ENCODE measurements at places on chromosomes 5 and 9. TPM values are rescaled to one million over a fixed set of nuclear protein-coding genes. Genes with fewer than 3 reads are reported as not detected.

SHISAL2B gene
- not detected for total RNA-seq

EFNA5 gene
- total RNA-seq = not detected

DEPDC1B gene
- total RNA-seq = 50.8 TPM

DNA sequence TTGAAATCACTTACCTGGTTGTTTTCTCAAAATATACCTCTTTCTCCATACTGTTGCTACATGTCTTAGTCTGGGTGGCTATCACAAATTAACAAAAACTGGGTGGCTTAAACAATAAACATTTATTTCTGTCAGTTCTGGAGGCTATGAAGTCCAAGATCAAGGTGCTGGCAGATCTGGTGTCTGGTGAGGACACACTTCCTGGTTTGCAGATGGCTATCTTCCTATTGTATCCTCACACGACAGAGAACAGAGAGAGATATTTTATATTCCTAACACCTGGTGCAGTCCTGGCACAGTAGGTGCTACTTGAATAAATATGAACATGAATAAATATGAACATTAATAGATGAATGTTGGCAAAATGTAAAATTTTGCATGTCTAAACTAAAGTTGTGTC, 164.3 kb upstream of the ACOT12 start:
- DNase-seq = no peak

- DNase-seq = peak; percentile 71
Measured at GRCh38 chr5:146565764-146566367, 49.9 kb upstream of the GPR151 start.

DNA sequence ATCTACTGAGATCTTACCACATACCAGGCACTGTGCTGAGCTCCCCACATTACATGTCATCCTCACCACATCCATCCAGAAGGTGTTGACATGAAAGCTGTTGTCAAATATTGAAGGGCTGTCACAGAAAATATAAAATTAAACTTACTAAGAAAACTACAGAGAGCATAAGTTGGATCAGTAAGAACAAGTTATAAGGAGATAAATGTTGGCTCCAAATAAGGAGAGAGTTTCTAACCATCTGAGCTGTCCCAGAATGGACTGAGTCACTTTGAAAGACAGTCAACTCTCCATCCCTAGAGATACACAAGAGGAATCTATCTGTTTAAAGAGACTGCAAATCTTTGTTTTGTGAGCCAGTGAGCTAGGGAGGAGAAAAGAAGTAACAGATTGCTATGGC, 169.8 kb downstream of the DRD1 start:
- no peak for DNase-seq

DNA sequence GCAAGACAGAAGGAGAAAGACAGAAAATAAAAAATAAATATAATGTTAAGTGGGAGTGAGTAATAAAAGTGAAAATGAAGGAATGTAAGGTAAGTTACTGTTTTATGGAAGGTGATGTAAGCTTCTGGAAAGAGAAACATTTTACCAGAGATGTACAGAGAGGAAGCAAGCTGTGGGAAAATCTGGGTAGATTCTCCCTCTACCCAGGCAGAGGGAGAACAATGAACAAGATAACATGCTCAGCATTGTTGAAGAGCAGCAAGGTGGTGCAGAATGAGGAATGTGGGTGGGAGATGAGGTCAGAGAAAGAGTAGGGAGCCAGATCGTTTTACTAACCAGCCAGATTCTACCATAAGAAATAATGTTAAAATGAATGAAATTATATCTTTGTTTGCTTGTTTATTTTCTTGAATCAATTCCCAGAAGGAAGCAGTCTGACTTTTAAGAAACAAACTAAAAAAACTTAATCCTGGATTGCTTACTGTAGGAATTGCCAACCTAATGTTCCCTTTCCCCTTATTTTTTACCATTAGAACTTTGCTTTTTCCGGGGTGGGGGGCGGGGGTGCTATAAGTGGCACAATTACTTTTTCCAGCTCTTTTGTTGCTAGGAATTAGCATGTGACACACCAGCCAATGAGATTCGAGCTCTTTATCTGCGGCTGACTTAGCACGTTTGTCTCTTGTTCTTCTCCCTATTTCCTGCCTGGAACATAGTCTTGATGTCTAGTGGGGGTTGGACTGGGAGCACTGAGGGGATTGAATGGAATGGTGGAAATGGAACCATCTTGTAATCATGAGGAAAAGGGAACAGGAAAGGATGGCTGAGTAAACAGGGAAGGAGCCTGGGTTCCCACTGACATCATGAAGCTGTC, 356.7 kb downstream of the TMEM167A start:
- no peak for DNase-seq
